Caki2 (cell line): ENCODE measurements at places on chromosomes 1 and 21.

DNA sequence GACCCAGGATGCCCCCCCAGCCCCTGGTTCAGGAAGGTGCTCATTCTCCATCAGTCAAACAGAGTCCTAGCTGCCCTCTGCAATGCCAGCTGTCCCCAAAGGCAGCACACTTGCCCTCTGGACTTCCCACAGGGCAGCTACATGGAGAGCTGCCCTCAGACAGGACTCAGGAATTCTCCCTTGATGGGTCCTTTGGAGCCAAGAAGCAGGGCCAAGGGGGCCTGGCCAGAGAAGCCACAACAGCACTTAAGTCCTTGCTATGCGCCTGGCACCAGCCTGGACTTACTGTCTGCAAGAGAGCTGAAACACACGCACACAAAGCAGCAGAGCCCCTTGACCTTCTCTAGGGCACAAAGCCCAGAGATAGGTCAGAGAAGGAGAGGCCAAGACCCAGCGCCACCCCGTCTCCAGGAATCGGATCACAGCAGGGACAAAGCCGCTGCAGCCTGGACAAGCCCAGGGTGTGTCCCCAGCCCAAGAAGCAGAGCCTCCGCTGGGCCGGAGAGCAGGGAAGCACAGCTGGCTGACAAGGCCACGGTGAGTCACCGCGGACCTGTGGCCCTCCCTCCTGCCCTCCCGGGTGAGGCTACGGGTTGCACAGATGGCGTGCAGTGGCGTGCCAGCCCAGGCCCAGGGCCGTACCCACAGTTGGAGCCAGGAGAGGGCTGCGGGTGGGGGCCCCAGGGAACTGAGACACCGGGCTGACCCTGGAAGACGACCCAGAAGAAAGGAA lies 1.7 kb downstream of the WNT9A start:
- peak; percentile 89 for DNase-seq

- no peak for DNase-seq
These were observed 31.3 kb downstream of the NSL1 start for GRCh38 chr1:212760126-212760823.

DNA sequence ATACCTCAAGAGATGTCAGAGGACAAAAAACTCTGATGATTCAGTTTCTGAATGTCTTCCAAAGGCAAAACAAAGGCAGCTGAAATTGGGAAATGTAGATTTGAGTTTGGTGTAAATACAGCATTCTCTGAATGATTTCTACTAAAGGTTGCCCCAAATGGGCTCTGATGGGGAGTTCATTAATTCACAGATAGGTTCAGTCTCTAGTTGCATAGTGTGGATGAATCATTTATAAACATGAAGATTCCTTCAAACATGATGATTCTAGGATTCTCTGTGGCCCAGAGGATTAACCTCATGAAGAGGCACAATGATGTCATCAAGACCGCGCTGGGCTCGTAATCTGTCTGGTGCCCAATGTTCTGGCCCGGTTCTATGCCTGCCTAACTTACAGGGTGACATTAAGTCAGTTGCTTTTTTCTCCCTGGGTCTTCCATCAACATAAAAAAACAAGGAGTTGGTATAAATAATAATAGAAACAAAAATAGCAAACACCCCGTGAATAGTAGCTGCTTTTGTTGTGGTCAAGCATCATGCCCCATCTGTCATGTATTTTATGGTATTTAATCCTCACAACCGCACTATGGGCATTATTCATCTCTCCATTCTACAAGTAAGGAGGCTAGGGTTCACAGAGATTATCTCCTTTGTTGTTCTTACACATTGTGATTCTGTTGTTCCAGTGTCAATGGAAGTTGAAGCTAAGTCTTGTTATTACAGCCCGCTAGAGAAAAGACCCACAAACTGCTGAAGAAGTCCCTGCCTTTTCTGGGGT lies 509.6 kb upstream of the USP24 start:
- DNase-seq, result no peak

- no peak for DNase-seq
These were observed 133.0 kb downstream of the GPR52 start for GRCh38 chr1:174580801-174581200.
